Activated CD8-positive, alpha-beta T cell treated with anti-CD3 and anti-CD28 coated beads, Interleukin-2, amount 10 ng/mL, durations not matched to agents 7 days and 5 days (primary cell): ENCODE measurements at places on chromosomes 2 and 18.

DNA sequence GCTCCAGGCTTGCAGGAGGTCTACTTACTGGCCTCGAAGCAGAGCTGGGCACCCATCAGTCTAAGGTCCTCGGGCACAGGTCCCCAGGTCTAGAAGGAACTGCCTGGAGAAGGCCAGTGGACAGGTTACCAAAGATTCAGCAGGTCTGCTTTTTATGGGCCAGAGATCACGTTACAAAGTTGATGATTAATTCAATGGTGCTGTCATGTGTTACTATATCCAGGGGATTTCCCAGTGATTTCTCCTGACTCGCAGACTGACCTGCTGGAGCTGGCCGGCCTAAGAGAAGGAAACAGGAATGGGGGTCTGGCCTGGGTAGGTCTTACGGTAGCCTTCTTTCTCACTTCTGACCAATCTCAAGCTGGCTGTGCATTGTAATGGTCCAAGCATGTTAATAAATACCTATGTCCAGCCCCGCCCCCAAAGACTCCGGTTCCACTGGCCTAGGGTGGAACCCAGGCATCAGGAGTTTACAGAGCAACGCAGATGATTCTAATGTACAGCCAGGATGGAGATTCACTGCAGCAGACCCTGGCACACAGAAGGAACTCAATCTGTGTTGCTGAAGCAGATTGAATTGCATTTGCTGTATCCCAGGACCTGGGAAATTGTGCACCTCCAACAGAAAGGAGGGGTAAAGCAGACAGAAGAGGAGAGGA is at the start of gene NEURL3:
Gene NEURL3, minus strand, starts transcription at position 127 of the 659 bp plus-strand sequence. Its CDS starts 71 bp downstream, at position 56.
- DNase-seq = peak; percentile 19

- no peak for DNase-seq
Measured at GRCh38 chr18:65206551-65207260, 544.1 kb upstream of the CDH7 start.

- no peak for DNase-seq
Measured at GRCh38 chr2:214577769-214578168, 166.9 kb downstream of the VWC2L start.

- DNase-seq = no peak
Measured at GRCh38 chr2:151347294-151347693, 10.1 kb upstream of the TNFAIP6 start.

DNA sequence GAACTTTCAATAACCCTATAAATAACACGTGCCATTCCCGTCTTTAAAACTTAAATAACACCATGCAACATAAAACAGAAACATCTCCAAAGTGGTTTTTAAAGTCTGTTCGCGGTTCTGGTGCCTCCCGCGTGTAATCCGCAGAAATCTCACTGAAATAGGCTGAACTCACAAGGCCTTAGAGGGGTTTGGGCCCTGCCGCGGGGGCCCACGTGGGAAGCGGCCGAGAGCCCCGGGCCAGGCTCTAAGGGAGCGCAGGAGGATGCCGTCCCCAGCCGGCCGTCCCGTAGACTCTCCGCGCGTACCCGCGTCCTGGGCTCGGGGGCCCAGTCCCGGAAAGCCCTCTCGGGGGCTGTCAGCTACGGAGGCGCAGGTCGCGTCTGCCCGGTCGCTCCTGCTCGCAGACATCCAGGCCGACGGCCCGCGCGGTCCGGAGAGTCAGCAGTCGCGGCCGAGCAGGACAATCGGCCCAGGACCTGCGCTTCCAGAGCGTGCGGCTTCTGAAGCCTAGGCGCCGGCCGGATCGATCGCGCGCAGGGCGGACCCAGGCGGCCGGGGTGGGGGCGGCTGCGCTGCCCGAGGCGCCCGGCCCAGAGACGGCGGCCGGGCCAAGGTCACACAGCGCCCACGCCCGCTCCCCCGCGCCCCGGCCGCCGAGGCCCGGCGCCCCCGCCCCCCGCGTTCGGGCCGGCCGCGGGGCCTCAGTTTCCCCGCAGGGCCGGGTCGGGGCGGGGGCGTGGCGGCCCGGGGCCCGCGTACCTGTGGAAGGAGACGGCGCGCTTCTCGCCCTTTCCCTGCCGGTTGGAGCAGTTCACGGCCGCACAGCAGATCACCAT is 558 bp downstream of the THAP4 start:
- peak; percentile 52 for DNase-seq

DNA sequence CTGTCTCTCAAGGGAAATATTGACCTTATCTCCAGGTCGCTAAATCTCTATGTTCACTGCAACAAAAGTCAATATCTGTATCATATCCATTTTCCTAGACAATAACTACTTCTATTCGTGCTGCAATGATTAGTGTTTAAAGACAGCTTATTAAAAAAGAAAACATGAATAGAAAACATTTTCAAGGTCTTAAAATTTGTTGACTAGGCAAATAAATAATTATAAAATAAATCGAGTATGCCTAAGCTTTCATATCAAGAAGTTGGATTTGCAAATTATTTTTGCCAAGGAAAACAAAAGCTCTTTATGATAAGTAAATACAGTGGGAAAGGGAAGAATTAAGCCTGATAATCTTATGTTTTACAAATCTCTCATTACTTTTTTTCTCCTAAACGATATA is 428.5 kb downstream of the NUP35 start:
- DNase-seq = no peak

- no peak for DNase-seq
Measured at GRCh38 chr18:46140173-46140572, 36.0 kb downstream of the HAUS1 start.

GRCh38 chr2:146323564-146323963 is 1521.3 kb upstream of the ACVR2A start:
- DNase-seq = no peak

DNA sequence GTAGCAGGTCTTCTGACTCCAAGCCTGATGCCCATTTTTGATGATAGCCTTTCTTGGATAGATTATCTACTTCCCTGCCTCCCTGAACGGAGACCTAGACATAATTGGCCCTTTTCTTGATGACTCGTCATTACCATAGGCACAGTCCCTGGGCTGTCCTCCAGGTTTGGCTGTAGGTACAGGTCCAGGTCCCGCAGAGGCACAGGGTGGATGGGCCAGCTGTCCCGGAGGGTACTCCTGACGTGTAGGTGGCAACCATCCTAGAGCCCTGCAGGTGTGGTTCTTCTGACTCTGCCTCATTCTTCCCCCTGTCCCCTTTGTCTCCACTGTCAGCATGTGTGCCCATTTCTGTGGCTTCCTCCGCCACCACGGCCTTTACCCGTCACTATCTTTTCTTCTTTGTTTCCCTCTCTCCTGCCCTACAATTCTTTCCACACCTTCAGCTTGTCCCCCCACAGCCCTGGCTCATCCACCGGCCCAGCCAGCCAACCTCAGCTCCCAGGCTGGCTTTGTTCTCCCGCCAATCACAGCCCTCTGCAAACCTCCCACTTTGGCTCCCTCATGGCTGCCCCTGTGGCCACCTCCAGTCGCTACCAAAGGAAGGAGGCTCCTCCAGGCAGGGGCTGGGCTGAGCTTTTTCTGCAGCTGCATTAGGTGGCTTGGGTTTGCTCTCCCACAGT is 102.8 kb downstream of the SMAD7 start:
- DNase-seq = no peak

DNA sequence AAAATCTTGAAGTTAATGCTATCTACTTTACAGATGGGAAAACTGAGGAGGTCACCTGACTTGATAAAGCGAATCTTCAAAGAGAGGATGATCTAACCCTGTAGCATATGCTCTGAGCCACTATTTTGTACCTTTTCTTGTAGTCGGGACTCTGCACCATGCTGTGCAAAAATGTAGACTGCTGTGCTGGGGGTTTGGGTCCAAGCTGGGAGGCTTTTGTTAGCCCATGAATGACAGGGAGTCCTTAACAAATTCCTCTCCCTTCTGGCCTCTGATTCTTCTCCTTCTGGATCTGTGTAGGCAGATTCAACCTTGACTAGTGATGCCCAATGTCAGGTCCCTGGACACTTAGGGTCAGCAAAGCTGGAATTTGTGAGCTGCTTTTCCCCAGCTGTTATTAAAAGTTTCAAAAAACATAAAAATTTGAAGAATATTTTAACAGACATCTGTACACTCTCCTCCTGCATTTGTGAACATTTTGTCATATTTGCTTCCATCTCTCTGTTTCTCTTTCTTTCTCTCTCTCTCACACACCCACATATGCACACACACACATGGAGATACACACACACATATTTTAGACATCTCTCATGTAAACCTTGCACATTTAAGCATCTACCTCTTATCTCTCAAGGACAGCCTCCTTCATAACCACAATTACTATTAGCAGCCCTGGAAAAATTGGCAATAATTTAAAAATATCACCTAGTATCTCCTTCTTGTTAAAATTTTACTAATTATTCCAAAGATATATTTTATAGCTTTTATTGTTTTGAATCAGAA is 335.0 kb upstream of the TRIB2 start:
- DNase-seq = no peak

- DNase-seq = no peak
Measured at GRCh38 chr2:177242121-177242987, 22.2 kb downstream of the NFE2L2 start.
